ENCODE measurements at places on chromosomes 6 and 20.

DNA sequence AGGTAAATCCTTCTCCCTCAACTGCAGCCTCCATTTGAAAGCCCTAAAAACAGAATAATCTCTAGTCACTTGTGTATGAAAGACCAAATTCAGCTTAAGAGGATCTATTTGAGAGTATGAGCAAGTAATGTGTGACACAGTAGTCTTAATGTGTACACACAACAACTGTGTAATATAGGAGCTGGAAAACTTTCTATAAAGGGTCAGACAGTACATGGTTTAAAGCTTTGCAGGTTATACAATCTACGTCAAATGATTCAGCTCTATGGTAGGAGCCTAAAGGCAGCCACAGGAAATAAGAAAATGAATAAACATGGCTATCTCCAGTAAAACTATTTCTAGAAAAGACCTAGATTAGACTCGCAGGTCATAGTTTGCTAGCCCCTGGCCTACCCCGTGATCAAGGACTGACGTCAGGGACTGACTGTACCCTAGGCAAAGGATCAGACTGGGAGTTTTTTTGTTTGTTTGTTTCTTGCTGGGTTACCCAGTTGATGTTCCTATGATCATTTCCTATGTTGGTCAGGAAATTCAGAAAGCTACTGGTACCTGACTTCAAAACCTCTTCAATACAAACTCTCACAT, 39.7 kb downstream of the BTBD9 start:
- no peak for DNase-seq

DNA sequence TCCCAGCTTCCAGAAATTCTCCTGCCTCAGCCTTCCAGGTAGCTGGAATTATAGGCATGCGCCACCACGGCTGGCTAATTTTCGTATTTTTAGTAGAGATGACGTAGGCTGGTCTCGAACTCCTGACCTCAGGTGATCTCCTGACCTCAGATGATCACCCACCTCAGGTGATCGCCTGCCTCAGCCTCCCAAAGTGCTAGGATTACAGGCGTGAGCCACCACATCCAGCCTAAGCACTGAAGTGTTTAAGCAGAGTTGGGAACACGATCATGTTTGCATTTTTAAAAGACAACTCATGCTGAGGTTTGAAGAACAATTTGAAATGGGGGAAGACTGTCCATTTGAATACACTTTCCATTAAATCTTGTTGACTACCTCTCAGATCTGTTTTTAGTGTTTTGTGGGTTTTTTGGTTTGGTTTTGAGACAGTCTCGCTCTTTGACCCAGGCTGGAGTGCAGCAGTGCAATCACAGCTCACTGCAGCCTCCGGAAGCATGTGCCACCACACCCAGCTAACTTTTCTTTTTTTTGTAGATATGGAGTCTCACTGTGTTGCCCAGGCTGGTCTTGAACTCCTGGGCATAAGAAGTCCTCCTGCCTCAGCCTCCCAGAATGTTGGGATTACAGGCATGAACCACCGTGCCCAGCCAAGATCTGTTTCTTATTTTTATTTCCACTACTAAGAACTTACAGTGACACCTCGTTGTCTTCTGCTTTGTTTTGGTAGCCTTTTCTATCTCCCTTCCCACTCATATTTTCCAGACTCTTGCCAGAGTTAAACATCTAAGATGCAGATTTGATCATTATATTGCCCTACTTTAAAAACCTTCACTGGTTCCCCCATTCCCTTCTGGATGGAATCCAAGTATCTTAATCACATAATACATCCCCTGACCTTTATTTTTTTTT, 5.5 kb downstream of the CASP8AP2 start:
- DNase-seq, result no peak

DNA sequence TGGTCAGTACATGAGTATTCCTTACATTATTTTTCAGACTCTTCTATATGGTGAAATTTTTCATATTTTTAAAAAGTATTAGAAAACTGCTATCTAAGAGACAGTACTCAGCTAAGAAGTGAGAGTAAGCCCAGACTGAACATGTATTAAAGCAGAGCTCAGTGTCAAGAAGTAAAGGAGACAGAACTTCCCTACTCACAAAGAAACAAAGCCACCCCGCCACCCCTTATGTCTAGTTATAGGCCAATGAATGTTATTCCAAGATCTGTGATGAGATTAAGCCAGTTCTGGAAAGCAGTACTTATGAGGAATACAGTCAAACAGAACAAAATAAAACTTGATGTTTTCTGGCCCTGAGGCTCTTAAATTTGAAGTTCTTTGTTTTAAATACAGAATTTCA, 114.5 kb downstream of the RNGTT start:
- DNase-seq, result no peak

DNA sequence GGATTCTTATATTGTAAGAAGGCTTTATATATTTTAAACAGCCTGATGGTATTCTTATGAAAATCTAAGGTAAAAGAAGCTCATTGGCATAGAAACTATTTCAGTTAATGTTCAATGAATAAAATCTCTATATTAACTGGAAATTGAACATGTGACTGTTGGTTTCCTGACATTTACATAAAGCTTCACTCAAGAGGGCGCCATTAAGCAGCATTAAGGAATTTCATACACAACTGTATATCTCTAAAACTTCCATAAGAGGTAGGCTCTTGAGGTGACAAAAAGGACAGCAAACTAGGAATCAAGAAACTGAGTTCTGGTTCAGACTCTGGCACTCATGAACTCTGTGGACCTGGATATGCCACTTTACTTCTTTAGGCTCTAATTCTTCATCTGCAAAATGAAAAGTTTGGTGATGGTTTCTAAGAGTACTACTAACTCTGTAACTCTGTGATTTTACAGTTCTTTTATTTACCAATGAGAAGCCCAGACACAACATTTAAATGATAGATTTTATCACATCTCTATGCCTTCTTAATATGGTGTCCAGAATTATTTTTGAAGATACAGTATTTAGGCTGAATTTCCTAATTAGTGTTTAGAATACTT, 147.5 kb downstream of the FLRT3 start:
- DNase-seq, result peak; percentile 32

GRCh38 chr20:48166082-48166835, 381.0 kb upstream of the SULF2 start:
- no peak for DNase-seq

- no peak for DNase-seq
Observed at GRCh38 chr20:44615876-44616603, 33.7 kb downstream of the PKIG start.

DNA sequence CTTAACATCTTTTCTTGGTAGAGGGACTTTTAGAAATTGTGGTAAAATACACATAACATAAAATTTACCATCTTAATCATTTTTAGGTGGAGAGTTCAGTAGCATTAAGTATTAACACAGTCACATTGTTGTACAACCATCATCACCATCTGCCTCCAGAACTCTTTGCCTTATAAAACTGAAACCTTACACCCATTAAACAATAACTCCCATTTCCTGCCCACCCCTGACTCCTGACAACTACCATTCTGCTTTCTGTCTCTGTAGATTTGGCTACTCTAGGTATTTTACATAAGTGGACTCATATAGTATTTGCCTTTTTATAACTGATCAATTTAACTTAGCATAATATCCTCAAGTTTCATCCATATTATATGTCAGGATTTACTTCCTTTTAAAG, 88.7 kb downstream of the ZHX3 start:
- DNase-seq, result peak; percentile 13

DNA sequence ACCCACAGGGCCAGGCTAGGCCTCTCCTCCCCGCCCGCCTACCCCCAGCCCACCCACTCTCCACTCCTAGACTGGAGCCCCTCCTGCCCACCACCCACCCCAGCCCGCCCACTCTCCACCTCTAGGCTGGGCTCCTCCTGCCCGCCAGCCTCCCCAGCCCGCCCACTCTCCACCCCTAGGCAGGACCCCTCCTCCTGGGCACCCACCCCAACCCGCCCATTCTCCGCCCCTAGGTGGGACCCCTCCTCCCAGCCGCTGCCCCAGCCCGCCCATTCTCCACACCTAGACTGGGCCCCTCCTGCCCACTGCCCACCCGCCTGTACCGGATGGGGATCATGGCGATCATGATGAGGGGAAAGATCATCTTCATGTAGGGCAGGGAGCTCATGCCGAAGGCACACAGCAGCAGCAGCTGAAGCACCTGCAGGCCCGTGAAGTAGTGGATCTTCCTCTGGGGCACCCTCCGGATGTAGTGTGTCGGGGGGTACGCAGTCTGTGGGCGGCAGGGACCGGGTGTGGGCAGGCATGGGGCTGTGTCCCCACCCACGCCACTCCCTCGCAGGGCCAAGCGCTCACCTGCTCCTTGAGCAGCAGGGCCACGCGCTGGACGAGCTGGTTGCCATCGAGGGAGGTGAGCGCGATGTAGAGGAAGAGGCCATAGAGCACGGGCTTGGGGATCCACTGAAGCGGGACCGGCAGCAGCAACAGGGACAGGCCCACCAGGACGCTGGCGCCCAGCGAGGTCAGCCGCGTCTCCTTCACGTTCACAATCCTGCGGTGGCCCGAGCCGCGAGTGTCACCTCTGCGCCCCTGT, 10.8 kb downstream of the SLC4A11 start:
- DNase-seq, result no peak

DNA sequence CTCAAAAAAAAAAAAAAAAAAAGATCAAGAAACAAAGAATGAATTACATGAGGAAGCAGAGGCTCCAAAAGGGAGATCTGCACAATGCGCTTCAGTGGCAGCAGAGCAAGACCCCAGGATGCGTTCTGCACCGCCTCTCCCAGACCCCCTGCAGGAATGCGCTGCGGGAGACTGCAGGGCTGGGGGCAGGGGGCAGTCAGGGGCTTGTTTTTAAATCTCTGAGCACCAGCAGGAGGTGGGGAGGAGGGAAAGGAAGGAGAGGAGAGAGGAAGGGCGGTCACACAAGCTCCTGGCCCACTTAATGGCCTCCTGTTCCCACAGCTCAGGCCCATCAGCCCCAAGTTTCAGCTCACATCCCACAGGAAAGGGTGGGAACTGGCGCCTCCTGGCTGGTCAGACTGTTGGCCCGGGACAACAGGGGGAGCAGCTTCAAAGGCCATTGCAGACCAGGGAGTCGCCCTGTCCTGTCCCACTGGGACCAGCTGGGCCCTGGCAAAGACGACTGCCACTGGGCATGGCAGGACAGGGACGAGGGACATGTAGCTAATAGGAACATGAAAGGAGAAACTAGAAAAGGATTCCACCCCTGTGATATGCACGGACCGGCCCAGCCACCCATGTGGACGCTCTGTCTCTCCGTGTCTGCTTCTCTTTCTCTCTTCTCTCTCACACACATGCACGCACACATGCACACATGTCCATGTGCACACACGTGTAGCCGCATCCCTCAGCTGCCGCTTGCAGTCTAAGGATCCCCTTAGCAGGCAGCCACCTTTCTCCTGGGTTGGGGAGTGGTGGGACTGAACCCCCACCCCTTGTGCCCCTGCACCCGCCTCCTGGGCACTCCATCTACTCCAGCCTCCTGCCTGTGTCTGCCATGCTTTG, 34.7 kb downstream of the TFEB start:
- no peak for DNase-seq

- DNase-seq, result no peak
Observed at GRCh38 chr6:20952699-20953474, 418.6 kb downstream of the CDKAL1 start.

- no peak for DNase-seq
Observed at GRCh38 chr20:12815231-12815768, 193.5 kb upstream of the SPTLC3 start.

GRCh38 chr6:159221486-159222170, 52.4 kb downstream of the FNDC1 start:
- DNase-seq, result no peak

DNA sequence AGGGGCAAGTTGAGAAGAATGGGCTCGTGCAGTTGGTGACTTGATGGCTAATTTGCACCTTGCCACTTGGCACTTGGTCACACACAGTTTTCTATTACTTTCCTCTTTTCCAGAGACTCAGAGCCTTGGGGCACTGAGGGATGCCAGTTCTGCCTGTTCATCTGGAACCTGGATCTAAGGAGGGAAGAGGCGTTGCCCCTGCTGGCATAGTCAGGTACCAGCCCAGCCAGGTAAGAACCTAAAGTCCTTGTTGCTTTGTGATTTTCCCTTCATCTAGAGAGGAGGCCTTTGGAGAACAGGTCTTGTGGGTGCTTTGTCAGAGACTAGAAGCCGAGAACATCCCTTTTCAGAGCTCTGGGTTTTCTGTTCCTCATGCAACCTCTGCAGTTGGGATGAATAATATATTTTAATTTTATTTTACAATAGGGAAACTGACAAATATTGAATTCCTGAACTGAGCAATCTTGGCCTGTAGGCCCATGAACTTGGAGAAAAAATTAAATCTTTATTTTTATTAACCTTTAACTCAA, 11.4 kb downstream of the SYTL3 start:
- no peak for DNase-seq

- no peak for DNase-seq
Observed at GRCh38 chr20:57259121-57259937, 7.1 kb downstream of the BMP7 start.

- DNase-seq, result peak; percentile 74
Observed at GRCh38 chr6:113825781-113826180, 31.4 kb upstream of the MARCKS start.

- DNase-seq, result no peak
Observed at GRCh38 chr6:110173506-110174132, 5.9 kb downstream of the WASF1 start.

DNA sequence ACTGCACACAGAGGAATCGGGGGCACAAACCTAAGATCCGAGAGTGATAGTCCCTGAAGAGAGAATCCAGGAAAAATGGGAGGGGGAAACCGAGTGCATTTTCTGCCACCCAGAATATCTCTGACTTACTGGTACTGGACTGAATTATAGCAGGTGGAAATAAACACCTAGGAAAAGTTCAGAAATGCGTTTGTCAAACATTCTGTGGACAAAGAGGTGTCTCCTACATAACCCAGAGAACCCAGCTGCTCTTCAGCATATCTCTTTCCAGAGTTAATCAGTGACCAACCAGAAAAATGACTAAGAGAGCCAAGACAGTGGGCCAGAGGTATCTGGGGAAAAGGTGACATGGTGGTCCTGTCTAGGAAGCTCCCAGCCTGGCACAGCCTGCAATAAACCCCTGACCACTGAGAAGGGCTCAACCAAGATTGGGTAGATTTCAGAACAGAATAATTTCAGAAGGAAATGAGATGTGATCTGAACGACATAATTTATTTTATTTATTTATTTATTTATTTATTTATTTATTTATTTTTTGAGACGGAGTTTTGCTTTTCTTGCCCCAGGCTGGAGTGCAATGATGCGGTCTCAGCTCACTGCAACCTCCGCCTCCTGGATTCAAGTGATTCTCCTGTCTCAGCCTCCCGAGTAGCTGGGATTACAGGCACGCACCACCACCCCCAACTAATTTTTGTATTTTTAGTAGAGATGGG, 6.0 kb upstream of the VNN1 start:
- DNase-seq, result no peak

- no peak for DNase-seq
Observed at GRCh38 chr6:1437553-1438406, 48.4 kb downstream of the FOXF2 start.

GRCh38 chr6:107504270-107505026, 14.5 kb downstream of the SOBP start:
- no peak for DNase-seq

GRCh38 chr20:25014816-25015215, 22.3 kb upstream of the APMAP start:
- no peak for DNase-seq

DNA sequence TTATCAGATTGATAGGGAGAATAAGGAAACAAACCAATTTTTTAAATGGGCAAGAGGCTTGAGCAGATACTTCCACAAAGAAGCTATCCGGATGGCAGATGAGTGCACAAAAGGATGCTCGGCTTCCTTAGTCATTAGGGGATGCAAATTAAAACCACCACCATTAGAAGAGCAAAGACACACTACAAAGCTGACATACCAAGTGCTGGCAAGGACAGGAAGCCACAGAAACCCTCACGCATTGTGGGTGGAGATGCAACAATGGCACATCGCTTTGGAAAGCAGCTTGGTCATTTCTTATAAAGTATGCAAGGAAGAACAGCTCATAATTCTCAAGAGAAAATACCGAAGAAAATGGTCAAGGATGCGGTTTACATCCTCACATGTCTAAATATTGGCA, 19.8 kb downstream of the BFSP1 start:
- no peak for DNase-seq

Data from NCI-H2171 (cell line).